Stimulated activated CD4-positive, alpha-beta T cell treated with anti-CD3 and anti-CD28 coated beads, Interleukin-2, amount 100 ng/mL, for 24 hours (primary cell): ENCODE measurements at places on chromosomes 6 and 20.

- no peak for DNase-seq
These were observed 183.2 kb downstream of the CDH4 start for GRCh38 chr20:61435184-61435822.

- no peak for DNase-seq
These were observed 12.7 kb upstream of the SIRT5 start for GRCh38 chr6:13561624-13562267.

GRCh38 chr6:100464162-100464851, 414 bp downstream of the SIM1 start:
- DNase-seq = no peak

DNA sequence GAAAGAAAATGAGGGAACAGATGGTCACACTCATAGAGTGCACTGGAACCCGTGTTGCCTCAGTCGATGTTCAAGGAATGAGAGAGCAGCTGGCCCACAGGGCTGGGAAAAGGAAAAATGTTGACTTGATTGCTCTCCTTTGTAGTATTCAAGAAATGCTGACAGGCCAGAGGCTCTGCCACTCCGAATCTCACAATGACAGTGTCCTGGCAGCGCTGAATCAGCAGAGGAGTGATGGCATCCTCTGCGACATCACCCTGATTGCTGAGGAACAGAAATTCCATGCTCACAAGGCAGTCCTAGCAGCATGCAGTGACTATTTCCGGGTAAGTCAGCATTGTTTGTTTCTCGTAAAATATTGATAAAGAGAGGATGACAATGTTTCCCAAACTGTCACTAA, 51.3 kb downstream of the KLHL32 start:
- no peak for DNase-seq

- no peak for DNase-seq
These were observed 30.9 kb downstream of the SCML4 start for GRCh38 chr6:107793191-107793590.

GRCh38 chr20:32433311-32434021, 75.3 kb downstream of the ASXL1 start:
- no peak for DNase-seq

DNA sequence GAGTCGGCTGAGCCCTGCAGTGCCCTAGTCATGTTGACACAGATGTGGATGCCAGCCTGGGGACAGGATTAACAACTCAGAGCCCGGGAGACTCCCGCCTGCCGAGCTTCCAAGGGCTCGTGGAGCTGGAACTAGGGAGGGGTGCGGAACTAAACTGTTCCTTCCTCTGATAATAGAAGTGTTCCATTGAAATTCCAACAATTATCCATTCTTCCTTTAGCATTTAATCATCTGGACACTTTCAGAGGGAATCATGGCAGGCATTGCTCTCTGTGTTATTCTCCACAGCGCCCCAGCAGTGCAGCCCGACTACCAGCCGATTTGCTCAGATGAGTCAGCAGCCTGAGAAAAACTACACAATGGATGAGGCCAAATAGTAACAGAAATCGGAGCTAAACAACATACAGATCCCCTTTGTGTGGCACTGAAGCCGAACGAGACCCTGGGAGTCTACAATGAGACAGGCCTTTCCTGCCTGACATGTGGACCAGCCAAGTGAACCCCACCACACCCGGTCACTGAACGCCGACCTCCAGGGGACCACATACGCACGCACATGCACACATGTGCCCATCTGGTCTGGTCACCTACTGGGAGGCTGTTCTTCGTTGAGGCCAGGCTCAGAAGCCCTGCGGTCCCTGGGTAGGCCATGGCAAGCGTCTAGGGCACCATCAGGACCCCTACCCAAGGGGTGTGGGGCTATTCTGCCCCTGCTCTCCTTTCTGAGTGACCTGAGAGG, 238.4 kb upstream of the AFDN start:
- DNase-seq = peak; percentile 4

DNA sequence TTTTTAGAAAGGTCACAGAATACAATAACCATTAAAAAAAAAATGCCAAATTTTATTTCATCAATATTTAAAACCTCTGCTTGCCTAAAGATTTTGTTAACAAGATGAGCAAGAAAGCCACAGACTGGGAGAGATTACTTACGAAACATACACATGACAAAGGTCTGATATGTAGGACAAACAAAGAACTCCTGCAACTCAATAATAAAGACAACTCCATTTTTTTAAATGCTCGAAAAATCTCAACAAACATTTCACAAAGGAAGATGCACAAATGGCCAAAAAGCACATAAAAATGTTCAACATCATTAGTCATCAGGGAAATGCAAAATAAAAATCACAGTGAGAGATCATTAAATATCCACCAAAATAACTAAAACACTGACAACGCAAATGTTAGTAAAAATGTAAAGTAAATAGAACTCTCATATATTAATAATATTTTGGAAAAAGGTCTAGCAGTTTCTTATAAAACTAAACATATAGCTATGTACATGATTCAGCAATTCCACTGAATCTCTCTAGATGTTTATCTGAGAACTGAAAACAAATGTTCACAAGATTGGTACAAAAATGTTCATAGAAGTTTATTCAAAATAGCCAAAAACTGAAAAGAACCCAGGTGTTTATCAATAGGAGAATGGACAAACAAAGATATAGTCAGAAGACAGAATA, 10.3 kb downstream of the STK38 start:
- DNase-seq = no peak

- DNase-seq = no peak
These were observed 21.9 kb upstream of the CHMP4B start for GRCh38 chr20:33789109-33789857.

- no peak for DNase-seq
These were observed 8.4 kb downstream of the CCDC167 start for GRCh38 chr6:37491171-37491829.

GRCh38 chr6:148265054-148265453, 77.6 kb upstream of the SASH1 start:
- DNase-seq = no peak

DNA sequence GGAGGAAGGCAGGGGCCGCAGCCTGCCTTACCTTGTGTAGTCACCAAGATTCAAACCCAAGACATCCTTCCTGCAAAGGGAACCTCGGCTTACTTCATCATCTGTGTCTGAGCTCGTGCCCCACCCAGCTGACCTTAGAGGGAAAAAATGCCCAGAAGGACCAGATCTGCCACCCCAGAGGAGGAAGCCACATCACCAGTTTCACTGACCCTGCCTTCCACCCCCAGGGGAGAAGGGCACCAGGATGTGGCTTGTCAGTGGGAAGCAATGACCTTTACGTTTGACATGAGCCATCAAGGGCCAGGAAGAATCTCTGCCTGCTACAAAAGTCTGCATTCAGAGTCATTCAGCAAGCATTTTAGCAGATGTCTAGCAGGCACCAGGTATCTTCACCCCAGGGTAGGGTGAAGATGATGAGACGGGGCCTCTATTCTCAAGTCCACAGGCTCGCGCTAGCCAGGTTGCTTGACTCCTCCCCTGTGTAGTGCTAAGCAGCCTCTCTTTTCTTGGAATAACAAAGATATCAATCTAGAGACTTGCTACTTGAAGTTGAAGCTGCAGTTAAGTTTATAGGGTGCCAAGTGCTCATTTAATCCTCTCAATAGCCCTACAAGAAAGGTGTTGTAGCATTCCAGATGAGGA, 28.1 kb downstream of the HM13 start:
- DNase-seq = no peak

- DNase-seq = no peak
These were observed 73.4 kb downstream of the SSR1 start for GRCh38 chr6:7239590-7239948.

GRCh38 chr6:19837511-19838441, 606 bp downstream of the ID4 start:
- DNase-seq = no peak

GRCh38 chr6:153780011-153780410, 259.0 kb upstream of the OPRM1 start:
- DNase-seq = no peak

- DNase-seq = no peak
These were observed 17.7 kb upstream of the THBS2 start for GRCh38 chr6:169271158-169271876.

DNA sequence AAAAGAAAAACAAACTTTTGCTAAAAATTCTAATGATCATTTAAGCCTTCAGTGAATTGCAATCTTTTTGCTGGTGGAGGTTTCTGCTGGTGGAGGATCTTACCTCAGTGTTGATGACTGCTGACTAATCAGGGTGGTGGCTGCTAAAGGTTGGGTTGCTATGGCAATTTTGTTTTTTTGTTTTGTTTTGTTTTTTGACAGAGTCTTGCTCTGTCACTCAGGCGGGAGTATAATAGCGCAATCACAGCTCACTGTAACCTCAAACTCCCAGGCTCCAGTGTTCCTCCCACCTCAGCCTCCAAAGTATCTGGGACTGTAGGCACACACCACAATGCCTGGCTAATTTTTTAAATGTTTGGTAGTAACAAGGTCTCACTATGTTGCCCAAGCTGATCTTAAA, 94.7 kb downstream of the ANKRD6 start:
- DNase-seq = no peak

- DNase-seq = no peak
These were observed 223.7 kb downstream of the TAF4 start for GRCh38 chr20:61841966-61842365.

GRCh38 chr20:52972965-52973819, 1.0 kb downstream of the TSHZ2 start:
- DNase-seq = peak; percentile 60

- DNase-seq = no peak
These were observed 104.9 kb downstream of the RPS12 start for GRCh38 chr6:132919045-132919860.

GRCh38 chr20:7155282-7155681, 387.8 kb downstream of the BMP2 start:
- DNase-seq = no peak

GRCh38 chr20:47172579-47172978, 183.9 kb downstream of the ZMYND8 start:
- DNase-seq = no peak

GRCh38 chr6:74585753-74586152, 620.1 kb downstream of the COL12A1 start:
- no peak for DNase-seq

DNA sequence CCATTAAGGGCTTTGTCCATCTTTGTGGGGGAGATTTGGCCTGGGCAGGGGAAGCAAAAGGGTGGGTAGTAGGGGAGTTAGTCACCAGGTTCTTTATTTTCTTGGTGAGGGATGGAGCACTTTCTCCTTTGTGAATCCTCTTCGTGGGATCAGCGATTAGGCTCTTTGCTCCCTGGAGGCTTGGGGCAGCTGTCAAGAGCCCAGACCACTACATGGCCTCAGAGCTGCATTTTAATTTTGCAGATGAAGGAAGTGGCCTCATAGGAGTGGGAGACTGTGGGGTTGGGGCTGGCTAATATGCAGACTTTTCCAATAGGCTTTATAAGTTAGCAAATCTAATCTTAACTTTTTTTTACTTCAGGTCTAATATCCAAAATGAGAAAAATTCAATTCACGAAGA, 168.1 kb upstream of the DEFB112 start:
- DNase-seq = no peak

DNA sequence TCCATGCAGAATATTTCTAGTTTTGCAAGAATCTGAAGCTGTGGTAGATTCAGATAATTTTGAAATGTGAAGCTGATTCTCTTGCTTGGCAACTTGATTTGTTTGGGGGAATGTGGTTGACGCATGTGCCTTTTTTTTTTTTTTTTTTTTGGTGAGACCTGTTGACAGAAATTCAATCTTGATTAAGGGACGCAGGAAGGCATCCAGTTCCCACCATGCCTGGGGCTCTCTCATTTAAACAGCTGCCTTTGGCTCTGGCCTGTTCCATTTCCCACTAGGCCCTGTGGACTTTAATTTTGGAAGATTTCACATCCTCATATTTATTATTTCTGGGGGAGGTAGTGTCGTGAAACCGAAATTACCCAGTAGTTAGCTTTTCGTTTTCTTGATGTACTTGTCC, 8.6 kb downstream of the TPX2 start:
- DNase-seq = no peak

DNA sequence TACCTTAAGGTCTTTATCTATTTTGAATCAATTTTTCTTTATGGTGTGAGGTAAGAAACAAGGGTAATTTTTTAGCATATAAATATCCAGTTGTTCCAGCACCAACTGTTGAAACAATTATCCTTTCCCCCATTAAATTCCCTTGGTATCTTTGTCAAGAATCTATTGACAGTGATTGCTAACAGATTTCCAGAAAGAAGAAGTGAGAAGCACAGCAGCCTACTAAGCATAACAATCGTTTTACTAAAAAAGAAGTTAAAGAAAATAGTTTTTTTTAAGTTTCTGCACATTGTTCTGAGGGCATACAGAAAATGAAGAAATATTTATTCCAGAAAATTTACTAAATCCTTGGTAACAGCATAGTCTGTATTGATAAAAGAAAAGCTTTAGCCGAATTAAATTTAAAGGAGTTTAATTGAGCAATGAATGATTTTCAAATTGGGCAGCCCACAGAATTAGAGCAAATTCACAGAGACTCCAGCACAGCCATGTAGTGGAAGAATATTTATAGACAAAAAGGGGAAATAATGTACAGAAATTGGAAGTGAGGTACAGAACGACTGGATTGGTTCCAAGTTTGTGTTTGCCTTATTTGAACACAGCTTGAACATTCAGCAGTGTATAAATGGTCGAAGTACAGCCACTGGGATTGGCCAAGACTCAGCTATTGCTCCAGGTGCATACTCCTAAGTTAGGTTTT, 97.9 kb upstream of the UST start:
- DNase-seq = no peak

GRCh38 chr6:28124350-28124970, at the start of gene ZSCAN16:
ZSCAN16 (plus strand) TSS chr6:28124609; CDS start chr6:28125444, 835 bp downstream.
- DNase-seq = peak; percentile 79

- no peak for DNase-seq
These were observed 92.9 kb upstream of the BHLHE23 start for GRCh38 chr20:63099456-63100173.

- no peak for DNase-seq
These were observed 19.0 kb upstream of the MAP3K7 start for GRCh38 chr6:90605749-90606340.

DNA sequence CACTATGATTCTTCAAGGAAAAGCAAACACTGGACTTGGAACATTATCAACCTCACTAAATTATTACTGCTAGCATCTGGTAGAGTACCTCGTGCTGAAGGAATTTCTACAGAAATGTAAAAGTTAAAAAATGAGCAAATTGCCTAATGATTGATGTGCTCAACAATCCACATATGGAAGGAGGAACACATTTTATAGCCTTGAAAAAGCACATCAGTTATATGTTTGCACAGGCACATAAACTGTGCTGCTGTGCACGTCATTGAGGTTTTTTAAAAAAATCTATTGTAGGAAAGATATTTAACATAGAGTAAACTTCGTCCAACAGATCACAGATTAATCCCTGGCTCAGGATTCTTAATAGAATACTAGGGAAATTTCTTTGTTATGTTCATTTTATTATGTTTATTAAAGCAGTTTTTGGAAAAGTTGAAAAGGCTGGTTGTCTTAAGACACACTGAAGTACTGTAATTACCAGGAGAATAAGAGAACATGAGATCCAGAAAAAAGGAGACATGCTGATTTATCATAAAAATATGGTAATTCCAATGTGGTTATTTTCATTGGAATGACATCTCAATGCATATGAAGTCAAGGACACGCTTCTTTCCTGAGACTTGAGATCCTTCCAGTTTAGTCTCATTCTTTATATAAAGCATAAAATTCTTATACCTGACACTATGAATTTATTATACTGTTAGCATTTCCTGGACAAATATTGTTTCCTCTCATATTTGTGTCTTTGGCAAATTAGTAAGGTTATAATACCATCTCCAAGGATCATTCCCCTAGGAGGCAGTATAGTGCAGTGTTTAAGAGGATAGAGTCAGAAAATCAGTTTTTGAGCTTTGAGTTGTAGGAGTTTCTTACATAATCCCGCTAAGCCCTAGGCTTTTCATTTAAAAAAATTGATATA, 511.1 kb downstream of the TENT5A start:
- no peak for DNase-seq
